ENCODE measurements at places on chromosomes 11 and 22.

DNA sequence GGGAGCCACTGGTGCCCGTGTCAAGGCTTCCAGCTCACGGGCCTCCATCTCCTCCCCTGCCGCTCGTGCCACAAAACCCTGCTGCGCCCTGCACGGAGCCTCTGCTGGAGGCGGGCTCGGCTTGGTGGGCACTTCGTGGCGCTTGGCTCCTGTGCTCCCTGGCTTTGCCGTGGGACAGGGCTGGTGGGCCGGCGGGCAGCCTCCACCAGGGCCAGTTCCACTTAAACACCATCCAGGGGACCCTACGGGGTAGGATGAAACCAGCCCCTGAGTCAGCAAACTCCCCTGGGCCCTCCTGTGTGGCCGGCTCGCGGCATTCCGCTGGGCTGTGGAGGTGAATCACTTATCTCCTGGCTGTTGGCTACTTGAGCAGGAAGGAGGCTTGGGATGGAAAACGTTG, 1304.6 kb downstream of the BRD1 start:
- DNase-seq, result no peak

GRCh38 chr11:10930972-10931760, 73.3 kb upstream of the ZBED5 start:
- peak; percentile 66 for DNase-seq

DNA sequence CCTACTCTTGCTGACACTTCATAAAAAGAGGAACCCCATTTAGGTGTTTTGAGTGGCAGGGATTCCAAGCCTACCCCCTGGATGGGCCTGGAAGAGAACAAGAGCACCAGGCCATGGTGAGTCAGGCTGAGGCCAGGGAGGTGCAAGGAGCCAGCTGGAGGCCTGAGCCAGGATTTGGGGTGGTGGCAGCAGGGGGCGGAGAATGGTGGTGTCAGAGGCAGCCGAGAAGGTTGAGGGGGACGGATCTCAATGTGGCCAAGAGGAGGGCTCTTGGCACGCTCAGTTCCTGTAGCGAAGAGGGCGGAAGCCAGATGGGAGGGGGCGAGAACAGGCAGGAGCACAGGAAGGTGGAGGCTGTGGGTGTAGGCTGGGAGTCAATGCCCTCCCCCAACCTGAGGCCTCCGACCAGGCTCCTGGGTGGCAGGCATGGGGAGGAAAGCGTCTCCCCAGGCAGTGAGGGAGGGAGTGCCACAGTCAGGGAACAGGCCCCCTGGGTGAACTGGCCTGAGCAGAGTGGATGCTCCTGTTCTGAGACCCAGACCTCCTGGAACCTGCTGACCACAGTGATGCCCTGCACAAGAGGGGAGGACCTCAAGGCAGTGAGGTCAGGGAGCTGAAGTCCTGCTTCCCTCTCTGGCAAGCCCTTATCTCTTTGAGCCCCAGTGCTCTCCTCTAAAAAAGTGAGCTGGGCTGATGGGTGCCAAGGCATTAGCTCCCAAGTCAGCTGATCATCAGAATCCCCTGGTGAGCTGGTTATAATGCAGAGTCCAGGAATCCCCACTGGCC, 13.9 kb downstream of the RTN4RL2 start:
- DNase-seq, result no peak

GRCh38 chr11:124864176-124864891, 898 bp upstream of the ROBO3 start:
- no peak for DNase-seq

- no peak for DNase-seq
These were observed 6.5 kb downstream of the EXPH5 start for GRCh38 chr11:108587109-108587508.

- no peak for DNase-seq
These were observed 251.1 kb downstream of the NXPE2 start for GRCh38 chr11:114929351-114930000.

GRCh38 chr11:22641559-22641958, 15.9 kb upstream of the FANCF start:
- DNase-seq, result no peak

- no peak for DNase-seq
These were observed 1932.2 kb upstream of the RAG2 start for GRCh38 chr11:38530226-38530625.

DNA sequence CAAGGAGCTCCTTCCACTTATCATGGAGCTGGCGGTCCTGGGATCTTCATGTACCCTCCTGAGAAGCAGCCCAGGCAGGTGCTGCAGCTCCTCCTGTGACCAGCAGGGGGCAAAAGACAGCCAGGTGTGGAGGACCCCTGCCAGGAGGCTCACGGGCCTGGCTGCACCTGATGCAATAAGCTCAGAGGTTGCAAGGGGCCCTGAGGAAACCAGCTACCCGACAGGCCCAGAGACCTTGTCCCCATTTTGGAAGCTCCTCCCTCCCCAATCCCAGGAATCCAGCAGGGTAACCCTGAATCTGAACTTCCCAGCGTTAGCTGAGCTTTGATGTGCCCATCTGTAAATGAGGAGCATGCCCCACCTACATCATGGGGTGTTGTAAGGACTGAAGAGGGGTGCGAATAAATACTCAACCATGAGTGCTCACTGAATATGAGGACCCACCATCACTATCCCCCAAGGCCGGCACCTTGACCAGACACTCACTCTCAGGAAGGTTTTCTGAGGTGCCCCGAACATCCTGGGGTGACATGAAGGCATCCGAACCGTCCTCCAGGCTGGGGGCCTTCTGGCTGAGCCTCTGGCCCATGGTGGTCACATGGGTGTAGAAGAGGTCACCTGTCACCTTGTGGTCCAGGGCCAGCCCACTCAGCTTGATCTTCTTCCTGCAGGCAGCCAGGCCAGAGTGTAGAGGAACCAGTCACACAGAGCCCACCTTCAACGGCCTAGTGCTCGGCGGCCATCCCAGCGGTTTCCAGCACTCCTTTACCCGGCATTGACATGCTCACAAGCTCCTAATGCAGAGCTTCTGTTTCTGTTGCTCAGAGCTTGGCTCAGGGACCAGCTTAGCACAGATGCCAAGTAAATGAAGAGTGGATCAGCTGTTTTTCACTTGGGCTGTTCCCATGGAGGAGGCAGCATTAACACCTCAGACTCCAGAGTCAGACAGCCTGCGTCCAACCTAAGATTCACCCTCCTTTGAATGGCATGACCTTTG, 21.7 kb downstream of the SLC43A1 start:
- DNase-seq, result peak; percentile 88

- DNase-seq, result no peak
These were observed 19.4 kb downstream of the SDHD start for GRCh38 chr11:112106070-112106469.

DNA sequence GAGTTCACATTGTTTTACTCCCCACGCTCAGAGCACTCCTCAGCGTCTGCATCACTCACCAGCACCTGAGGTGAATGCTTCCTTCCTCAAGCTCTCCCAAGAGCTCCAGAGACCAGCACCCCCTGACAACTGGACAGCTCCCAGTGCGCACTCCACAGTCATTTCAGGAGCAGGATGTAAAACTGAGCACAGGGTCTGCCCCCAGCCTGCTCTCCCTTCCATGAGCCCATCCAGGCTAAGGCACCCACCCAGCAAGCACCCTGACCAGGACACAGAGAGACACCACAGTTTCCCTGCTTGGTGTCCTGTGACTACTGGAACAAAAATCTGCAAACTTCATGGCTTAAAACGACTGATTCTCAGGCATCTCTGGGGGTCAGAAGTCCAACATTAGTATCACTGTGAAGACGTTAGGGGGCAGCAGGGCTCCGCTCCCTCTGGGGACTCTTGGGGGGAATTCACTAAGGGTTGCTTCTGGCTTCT, 3.3 kb downstream of the SCGB1D2 start:
- no peak for DNase-seq

- DNase-seq, result no peak
These were observed 23.1 kb downstream of the MB start for GRCh38 chr22:35593891-35594470.

- DNase-seq, result no peak
These were observed 2.4 kb upstream of the MFNG start for GRCh38 chr22:37488337-37489135.

- no peak for DNase-seq
These were observed 420 bp upstream of the TRIM44 start for GRCh38 chr11:35662061-35662648.

DNA sequence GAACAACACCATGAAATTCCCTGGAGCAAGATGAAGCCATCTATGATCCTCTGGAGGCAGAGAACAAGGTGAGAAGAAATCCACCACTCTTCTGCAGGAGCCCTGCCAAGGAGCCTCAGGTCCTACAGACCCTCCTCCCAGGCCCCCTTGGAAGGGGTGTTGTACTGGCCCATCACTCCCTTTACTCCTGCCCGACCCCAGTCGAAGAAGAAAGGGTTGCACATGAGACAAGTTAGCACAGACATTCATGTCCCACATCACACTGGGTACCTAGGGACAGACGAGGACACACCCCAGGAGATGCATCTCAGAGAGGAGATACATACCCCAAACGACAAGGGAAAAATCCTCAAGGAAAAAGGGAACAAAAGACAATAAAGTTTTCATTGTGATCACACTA, 82.8 kb upstream of the NARS2 start:
- DNase-seq, result no peak

DNA sequence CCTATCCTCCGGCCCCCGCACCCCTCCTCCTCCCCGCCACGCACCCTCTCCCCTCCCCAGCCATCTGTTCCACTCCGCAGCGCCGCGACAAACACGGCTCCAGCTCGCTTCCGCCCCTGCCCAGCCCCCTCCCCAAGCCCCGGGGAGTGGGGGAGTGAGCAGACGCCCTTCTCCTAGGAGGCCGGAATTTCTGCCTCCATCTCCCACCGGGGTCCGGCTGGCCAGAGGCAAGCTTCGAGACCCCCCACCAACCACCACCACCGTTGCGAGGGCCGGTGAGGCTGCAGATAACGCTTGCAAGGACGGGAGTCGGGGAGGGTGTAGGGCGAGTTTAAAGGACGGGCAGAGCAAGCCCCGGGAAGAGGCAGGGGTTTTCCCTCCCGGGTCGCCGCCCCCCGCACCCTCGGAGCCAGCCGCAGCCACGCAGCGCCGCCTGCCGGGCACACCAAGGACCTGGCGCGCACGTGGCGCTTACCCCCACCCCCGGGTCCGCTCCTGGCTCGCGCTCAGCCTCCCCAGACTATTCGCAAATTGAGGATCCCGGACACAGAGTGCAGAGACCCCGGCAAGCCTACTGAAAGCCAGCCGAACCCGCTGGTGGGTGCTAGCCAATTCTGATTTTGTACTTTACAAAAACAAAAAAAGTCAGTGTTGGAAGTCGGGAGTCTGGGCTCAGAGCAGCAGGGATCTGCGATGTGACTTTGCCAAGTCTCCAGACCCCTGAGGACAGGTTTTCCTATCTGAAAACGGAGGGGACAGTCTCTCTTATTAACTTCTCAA, 22.6 kb downstream of the RTN4RL2 start:
- peak; percentile 88 for DNase-seq

- DNase-seq, result no peak
These were observed 103.5 kb downstream of the MICAL2 start for GRCh38 chr11:12213883-12214282.

GRCh38 chr11:114026355-114026754, 33.2 kb upstream of the ZBTB16 start:
- no peak for DNase-seq
